ENCODE measurements at places on chromosomes 11 and 22. TPM values are rescaled to one million over a fixed set of nuclear protein-coding genes. Genes with fewer than 3 reads are reported as not detected.

DNA sequence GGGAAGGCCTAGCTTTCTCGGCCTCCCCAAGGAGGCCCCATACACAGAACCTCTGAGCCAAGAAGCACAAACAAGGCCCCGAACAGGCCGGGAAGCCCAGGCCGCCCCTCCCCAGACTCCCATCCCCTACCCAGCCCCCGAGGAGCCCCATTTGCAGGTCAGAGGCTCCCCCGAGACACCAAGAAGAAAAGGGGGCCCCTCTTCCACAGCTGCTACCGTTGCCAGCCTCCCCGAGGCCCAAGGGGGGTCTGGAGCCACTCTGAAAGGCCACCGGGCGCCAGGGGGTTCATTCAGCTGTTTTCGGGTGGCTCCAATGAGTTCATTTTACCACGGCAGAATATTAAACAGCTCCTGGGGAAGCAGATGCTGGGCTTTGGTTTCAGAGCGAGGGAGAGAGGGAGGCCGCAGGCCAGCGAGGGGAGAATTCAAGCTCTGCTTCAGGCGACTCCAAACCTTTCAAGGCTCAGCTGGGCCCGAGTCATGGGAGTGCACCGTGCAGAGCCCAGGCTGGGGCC is 28.5 kb downstream of the MN1 start:
- no peak for DNase-seq

DYNC2H1 gene
- polyA plus RNA-seq = 39.1 TPM

SLC25A22 gene
- polyA plus RNA-seq = 10.9 TPM

PGA5 gene
- not detected for polyA plus RNA-seq

- no peak for DNase-seq
These were observed 204.9 kb downstream of the CSNK2A3 start for GRCh38 chr11:11148104-11148509.

TMEM135 gene
- 34.4 TPM for polyA plus RNA-seq

- no peak for DNase-seq
These were observed 501.6 kb downstream of the MIAT start for GRCh38 chr22:27159016-27159415.

DNA sequence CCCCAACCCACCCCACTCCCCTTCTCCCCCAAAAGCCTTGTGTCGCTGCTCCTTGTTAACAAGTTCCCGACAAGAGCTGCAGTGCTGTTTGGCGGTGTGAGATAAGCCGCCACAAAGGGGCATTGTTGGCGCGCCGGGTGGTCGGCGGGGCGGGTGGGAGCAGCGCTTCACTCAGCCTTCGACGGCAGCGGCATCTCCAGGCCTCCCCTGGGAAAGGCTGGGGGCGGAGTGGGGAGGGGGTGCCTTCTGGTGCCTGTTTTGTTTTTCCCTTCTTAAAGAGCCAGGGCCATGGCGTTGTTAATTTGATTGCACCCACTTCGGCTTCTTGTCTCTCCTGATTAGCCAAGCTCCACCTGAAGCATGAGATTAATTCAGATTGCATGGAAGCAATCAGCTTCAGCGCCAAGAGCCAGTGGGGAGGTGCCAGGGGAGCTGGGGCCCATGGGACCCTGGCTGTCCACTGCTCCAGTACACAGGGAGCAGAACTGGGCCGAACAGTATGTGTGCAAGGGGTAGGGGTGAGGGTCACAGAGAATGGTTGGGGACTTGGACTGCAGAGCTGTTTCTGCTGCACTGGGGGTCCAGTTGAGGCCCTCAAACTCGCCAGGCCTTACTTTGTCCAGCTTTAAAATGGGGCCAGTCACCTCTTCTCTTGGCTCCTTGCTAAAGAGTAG is 165.1 kb downstream of the CEP164 start:
- DNase-seq = no peak

GRCh38 chr11:99068832-99069231 is 48.1 kb downstream of the CNTN5 start:
- no peak for DNase-seq

CALCA gene
- polyA plus RNA-seq = 9.7 TPM

All from right renal cortex interstitium (tissue), 3 donors.